ENCODE measurements at places on chromosomes 3 and 15.

- no peak for DNase-seq
Measured at GRCh38 chr3:188720636-188721035, 451.1 kb upstream of the TPRG1 start.

GRCh38 chr15:75832114-75832513 lies 11.1 kb upstream of the UBE2Q2 start:
- DNase-seq, result no peak

DNA sequence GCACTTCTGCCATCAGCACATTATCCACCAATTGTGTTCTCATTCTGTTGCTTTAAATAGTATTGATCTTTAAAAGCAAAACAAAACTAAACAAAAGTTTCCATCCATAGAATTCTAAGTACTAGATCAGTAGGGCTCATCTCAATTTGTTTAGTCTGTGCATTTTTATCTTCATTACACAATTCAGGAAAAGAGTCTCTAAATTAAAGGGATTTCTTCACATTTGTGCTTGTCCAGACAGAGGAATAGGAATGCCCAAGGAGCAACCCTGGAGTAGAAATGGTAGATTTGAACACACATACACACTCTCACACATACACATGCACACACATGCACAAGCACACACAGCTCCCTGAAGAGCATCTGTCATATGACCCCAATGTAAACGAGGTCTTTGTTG lies 21.4 kb downstream of the LMCD1 start:
- DNase-seq, result no peak

GRCh38 chr3:86254480-86254879 lies 736.5 kb downstream of the VGLL3 start:
- DNase-seq, result no peak

DNA sequence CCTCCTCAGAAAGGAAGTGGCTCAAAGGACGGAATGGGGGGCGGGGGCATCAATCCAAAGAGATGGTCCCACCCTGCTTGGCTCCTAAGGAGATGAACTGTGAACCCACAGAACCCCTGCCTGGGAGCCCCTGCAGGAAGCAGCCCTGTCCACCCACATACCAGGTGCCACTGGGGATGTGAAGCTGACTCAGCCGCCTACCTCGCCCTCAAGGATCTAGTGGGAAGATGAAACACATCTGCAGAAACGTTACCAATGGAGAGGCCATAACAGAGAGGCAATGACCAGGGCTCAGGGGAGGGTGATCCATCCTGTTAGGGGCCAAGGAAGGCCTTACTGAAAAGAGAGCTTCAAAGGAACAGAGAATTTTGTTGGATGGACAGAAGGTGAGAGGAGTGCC lies 35.1 kb downstream of the EAF1 start:
- DNase-seq, result no peak

DNA sequence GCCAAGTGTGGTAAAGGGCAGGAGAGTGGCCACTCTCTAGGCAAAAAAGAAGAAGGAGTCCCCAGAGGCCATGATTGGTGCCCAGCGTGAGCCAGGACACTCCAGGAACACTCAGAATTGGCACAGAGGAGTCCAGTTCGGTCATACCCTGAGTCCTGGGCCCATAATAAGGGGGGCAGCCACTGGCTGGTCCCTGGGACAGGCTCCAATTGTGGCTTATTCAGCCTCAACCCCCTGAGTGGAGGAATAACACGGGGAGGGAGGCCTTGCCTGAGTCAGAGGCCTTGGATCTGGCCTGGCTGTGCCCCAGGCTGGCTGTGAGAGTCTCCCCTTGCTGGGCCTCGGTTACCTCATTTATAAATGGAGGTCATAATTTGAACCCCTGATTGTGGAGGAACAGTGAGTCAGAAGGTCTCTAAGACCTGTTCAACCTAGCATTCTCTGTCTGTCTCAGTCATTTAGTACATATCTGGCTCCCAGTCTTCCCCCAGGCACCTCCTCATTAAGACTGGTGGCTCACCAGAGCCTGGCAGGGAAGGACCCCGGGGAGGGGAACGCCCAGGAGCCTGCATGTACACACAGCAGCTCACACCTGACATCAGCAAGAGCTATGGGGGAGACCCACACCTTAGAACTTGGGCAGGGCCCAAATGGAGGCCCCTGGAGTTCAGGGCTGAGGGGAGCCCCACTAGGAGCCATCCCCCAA lies 95.9 kb upstream of the ATP2B2 start:
- DNase-seq, result peak; percentile 50

GRCh38 chr3:170483485-170484262 lies 65.0 kb downstream of the CLDN11 start:
- DNase-seq, result no peak

GRCh38 chr15:34679291-34679690 lies 75.5 kb downstream of the GJD2 start:
- no peak for DNase-seq

DNA sequence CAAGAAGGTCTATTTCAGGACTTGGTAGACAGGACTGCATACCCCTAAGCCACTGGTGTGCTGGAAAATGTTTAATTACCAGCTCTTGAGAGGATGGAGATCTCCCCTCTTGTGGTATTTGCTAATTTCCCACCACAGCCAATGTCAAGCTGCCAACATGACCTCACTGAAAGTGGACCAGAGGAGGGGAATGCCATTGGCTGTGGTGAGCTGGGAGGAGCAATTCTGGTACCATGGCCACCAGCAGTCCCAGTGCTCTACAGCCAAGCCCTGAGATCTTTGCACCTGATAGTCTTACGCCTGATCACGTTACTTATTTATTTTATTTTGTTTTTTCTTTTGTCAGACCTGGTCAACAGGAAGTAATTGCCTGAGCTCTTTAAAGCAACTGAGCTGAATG lies 82.5 kb upstream of the BCL6 start:
- DNase-seq, result no peak

GRCh38 chr3:115548611-115549010 lies 74.7 kb upstream of the GAP43 start:
- DNase-seq, result no peak

GRCh38 chr3:192816351-192816750 lies 89.0 kb upstream of the FGF12 start:
- DNase-seq, result no peak

- no peak for DNase-seq
Measured at GRCh38 chr15:63350178-63350621, 31.4 kb downstream of the CA12 start.

DNA sequence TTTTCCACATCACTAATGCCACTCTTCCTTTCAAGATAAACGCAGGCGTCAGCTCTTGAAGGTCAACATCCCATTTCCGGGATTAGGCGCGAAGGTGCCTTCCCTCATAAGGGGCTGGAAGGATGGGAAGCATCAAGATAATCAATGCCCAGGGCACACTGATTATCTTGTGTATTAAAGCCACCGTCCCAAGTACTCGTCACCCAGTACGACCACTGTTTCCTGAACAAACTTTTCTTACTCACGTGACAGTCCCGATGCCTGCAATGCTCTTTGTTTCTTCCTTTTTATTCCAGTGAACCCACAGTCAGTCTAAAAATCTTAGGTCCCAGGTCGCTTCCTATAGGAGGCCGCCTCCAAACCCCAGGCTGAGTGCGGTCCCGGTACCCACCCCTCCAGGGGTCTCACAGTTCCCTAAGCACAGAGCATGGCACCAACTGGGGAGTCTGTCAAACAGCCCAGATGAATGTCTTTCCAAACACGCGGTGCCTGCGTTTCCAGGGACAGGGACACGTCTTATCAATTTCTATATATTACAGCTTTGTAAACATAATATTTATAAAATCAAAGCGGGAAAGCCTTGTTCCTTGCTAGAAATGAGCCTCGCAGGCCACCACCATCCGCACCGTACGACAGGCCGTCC lies 589 bp downstream of the ANAPC13 start:
- DNase-seq, result no peak

GRCh38 chr3:132509096-132509495 lies 88.0 kb upstream of the ACKR4 start:
- no peak for DNase-seq

DNA sequence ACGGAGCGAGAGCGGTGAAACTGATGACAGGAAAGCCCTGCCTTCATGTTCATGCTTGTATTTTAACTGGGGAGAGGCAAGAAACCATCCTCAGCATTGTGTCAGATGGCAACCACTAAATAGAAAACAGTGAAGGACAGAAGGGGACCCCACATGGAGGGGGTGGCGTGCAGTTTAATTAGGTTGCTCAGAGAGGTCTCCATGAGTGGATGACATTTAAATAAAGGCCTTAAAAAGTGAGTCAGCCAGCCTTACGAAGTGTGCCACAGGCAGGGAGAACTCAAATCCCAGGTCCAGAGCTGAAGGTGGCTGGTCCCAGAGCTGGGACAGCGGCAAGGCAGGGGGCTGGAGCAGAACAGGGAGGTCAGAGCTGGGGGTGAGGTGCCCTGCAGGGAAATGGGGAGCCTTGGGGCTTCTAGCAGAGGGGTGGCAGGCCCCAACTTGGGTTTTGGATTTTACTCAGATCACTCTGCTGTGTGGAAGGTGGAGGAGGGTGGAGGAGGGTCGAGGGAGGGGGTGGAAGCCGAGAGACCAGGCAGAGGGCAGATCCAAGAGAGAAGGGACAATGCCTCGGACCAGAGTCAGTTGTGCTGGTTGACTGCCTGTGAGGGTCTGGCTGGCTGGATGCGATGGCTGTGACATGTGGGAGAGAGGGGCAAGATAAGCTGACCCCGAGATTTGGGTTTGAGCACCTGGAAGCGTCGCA lies 73.7 kb downstream of the KLF13 start:
- DNase-seq, result no peak

DNA sequence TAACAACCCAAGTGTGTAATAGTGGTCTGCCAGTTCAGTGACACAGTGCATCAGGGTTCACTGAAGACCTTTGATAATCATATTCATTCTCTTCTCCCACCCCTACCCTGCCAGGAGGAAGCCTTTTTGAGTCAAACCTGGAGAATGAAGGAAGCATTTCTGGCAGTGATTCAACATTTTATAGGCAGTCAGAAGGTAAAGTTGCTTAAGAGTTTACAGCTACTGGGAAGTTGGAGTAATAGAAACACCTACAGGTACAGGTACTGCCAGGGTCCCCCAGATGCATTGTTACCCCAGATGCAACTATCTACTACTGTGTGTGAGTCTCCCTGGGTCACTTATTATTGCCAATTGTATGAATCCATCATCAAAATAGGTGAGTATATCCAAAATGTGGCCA lies 146.9 kb upstream of the EIF1B start:
- no peak for DNase-seq

DNA sequence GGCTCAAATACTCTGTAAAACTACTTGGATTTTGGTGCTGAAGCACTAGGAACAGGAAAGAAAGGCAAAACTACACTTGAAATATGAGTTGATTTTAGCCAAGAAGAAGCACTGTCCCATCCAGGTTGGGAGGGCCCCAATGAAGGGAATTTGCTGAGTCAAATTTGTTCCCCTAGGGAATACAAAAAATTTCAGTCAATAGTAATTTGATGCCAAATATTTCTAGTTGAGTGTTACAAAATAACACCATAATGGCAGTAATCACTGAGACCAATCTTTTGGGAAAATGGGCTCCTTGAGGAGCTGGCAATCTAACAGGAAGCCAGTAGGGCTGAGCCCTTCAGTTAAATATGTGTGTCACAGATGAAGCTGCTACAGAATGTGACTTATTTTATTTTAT lies 896.9 kb downstream of the DIPK2A start:
- DNase-seq, result no peak

- peak; percentile 62 for DNase-seq
Measured at GRCh38 chr15:75452364-75452864, 924 bp upstream of the SIN3A start.

GRCh38 chr15:53506370-53506769 lies 253.1 kb downstream of the WDR72 start:
- DNase-seq, result no peak

GRCh38 chr15:83278191-83278590 lies 6.3 kb downstream of the BNC1 start:
- DNase-seq, result no peak

DNA sequence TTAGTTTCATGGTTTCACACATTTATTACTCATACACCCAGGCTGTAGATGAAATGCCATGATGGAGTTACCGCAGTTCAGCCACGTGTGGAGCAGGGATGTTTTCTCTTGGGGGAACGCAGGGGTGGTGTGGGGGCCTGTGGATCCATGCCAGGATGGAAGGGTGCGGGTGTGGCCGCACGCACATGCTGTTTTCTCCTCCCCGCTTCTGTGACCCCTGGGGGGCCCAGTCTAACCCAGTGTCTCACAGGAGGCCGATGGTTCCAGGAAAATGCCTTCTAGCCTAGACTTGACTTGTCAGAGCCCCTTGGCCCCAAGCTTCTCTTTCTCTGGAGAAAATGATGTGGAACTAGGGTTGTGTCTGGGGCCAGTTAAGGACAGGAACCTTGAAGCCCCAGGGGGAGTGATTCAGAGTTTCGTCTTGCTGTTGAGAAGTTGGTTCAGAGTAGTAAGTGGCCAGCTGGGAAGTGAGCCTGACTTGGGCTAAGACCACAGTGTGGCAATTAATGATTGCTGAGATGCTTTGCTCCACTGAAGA lies 240.4 kb upstream of the BHLHE40 start:
- DNase-seq, result no peak

DNA sequence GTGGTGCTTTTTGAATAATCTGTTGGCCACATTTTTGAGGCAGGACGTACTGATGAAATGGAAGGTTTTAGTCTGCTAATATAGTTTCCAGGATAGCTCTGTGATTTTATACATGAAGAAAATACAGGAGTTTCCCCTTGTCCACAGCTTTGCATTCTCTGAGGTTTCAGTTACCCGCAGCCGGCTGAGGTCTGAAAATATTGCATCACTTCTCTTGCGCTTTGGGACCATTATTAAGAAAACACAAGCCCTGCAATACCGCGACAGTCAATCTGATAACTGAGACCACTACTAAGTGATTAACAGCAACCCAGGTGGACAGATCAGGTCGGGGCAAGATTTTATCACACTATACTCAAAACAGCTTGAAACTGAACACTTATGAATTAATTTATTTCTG lies 33.0 kb downstream of the BLM start:
- no peak for DNase-seq

DNA sequence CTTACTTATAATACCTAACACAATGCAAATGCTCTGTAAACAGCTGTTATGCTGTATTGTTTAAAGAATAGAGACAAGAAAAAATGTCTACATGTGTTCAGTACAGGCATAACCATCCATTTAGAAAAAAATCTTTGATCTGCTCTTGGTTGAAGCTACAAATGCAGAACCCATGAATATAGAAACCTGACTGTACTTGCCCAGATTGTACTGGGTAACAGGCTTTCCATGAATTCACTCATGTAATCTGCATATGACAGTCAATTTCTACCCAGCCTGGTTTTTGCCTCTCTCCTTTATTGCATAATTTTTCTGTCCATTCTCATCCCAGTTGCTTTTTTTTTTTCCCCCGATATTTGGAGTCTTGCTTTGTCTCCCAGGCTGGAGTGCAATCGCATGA lies 62.6 kb upstream of the ETV5 start:
- DNase-seq, result no peak

GRCh38 chr3:79521221-79521848 lies 246.5 kb downstream of the ROBO1 start:
- no peak for DNase-seq

- no peak for DNase-seq
Measured at GRCh38 chr15:43100971-43101370, 4.9 kb downstream of the UBR1 start.

- DNase-seq, result no peak
Measured at GRCh38 chr15:49168016-49168415, 2.0 kb upstream of the GALK2 start.

- DNase-seq, result no peak
Measured at GRCh38 chr15:77409259-77410156, 10.4 kb downstream of the PEAK1 start.

GRCh38 chr3:150317469-150317868 lies 90.6 kb upstream of the TSC22D2 start:
- no peak for DNase-seq

GRCh38 chr3:130242850-130243569 lies 102.5 kb upstream of the COL6A5 start:
- no peak for DNase-seq

- DNase-seq, result no peak
Measured at GRCh38 chr3:22399566-22399965, 648.6 kb upstream of the ZNF385D start.

All from occipital lobe (tissue), 3 donors.